Femur (tissue), 1 donor: ENCODE measurements at places on chromosomes 12 and 14.

GRCh38 chr12:54173066-54173726 lies 15.6 kb downstream of the SMUG1 start:
- peak; percentile 76 for DNase-seq

DNA sequence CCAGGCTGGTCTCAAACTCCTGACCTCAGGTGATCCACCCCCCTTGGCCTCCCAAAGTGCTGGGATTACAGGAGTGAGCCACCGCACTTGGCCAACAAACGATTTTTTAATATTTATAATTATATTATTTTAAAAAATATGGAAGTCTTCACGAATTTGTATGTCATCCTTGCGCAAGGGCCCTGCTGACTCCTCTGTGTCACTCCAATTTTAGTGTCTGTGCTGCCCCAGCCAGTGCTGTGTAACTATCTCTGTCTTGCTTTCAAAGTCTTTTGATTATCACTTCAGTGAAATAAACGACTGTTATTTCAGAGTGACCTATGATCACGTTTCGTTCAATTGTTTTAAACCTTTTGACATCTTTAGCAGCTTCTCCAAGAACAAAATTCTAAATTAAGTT lies 13.1 kb upstream of the MMP17 start:
- no peak for DNase-seq

GRCh38 chr14:68168460-68169109 lies 349.0 kb downstream of the RAD51B start:
- no peak for DNase-seq

- DNase-seq = no peak
These were observed 28.3 kb downstream of the VSX2 start for GRCh38 chr14:74267588-74267987.

DNA sequence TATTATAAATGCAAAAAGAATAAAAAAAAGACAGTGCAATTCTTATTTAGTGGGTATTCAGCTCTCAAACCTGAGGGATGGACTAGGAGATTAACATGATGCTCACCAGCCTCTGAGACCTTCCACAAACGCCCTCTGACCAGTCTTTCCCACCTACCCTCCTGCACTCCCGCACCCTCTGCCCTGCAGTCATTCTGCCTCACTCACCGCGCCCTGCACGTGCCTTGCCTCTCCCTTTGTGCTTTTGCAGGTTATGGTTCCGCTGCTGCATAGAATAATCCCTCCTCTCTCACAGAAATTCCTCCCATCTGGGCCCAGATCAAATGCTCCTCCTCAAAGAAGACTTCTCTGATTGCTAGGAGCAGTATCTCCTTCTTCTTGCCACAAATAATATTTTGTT lies 28.5 kb upstream of the TMCC3 start:
- DNase-seq = no peak

GRCh38 chr12:51836827-51837173 lies 11.7 kb downstream of the FIGNL2 start:
- DNase-seq = no peak

DNA sequence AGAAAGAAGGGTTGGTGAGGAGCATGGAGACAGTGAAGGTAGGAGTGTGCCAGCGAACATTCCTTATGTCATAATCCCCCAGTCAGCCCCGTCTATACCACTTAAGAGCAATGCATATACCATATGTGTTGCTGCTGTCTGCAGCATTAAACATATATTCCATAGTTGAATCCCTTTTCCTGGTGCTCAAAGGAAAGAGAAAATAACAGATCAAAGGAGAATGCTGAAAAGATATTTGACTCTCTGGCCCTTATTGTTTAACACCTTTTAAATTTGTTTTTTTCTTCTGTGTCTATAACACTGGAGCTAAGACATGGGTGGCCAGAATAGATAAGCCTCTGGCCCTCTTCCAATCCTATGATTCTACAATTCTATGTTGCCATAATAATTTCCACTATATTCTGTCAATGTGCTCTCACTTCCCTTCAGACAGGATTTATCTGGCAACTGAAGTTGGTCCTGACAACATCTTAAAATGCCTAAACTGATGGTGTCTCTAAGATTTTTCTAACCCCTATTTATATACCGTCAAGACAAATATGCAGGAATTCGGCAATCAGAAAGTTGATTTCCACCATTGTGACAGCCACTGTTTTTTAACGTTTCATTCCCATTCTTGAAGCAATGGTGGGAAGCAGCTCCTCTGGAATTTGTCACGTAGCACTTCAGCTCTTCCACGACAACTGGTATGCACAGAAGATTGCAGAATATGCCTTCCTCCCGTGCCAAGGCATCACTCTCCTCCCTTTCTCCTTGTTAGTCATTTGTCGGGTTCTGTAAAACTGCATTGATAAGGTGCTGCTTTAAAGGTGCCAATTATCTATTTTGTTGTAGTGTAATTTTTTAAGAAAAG lies 204.7 kb downstream of the BCAT1 start:
- no peak for DNase-seq

GRCh38 chr14:42719391-42719790 lies 1112.7 kb downstream of the LRFN5 start:
- no peak for DNase-seq

DNA sequence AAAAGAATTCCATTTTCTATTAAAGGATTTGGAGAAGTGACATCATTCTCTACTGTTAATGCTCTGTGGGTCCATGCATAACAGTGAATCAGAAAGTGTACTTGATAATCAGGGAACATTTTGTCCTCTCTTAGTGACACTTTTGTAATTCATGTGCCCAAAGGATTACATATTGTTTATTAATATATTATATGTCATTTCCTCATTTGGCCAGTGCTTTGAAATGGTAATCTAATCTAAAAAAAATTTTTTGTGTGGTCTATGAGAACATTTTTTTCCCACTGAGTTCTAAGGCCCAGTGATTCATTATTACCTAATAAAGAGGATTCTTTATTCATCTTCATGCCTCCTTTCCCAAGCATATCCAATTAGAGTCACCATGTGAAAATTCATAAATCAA lies 79.7 kb upstream of the MYF6 start:
- DNase-seq = no peak

- DNase-seq = no peak
These were observed 59.7 kb upstream of the KCNH3 start for GRCh38 chr12:49478949-49479664.

- DNase-seq = no peak
These were observed 230.0 kb downstream of the TMEM132D start for GRCh38 chr12:129673806-129674205.
